ENCODE measurements at places on chromosomes 7 and 10.

- DNase-seq, result no peak
Measured at GRCh38 chr7:95322396-95322795, 1.9 kb downstream of the PON1 start.

- no peak for DNase-seq
Measured at GRCh38 chr7:585229-585711, 65.6 kb upstream of the PDGFA start.

DNA sequence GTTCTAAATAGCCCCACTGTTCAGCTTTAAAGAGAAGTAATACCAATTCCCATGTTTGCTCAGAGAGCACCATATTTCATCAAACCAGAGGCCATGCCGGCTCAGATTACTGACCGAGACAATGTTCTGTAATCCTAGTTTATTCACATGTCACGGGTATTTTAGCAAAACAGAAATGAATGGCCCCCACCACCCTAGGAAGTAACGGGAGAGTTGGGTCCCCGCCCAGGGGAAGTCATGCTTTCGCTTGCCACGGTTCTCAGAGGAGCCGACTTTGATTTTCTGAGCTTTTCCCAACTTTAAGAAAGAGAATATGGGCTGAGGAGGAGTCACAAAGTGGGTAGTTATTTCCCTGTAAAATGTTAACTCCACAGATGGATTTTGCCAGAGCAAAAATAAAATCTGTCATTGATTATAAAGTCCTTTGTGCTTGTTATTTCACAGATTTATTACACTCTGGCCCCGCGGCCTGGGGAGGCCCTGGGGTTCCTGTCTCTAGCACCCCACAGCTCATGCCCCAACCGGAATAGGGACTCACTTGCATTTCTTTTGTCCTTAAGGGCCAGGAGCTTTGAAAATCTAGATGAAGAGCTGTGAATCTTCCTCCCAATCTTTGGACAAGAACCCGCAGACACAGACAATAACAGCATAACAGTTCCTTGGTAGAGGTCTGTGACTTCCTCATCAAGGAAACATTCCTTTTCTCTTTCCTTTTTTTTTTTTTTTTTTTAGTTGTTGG lies 3.7 kb upstream of the GDF10 start:
- no peak for DNase-seq

DNA sequence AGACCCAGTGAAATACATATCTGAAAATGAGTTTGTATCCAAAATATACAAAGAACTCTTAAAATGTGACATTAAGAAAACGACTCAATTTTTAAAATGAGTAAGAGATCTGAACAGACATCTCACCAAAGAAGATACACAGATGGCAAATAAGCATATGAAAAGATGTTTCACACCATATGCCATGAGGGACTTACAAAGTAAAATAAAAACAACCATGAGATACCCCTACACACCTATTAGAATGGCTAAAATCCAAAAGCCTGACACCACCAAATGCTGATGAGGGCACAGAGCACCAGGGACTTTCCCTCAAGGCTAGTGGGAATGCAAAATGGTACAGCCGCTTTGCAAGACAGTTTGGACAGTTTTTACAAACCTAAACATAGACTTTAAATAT lies 27.9 kb downstream of the GFRA1 start:
- no peak for DNase-seq

GRCh38 chr7:96599288-96599936 lies 110.2 kb downstream of the SEM1 start:
- DNase-seq, result no peak

DNA sequence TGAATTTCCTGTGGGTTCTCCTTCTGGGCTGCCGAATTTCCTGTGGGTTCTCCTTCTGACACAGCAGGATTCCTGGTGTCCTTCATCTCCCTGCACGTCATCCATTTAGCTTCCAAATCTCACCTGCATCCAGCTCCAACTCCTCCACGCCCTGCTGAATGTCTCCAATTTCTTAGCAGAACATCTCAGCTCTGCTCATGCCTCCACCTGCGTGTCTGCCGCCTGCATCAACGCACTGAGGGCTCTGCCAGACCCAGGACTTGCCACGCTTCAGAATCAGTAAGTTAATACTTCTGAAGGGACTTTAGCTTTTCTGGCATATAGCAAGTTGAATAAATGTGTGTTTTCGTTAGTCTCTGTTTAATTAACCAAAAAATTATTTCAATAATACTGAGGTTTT lies 31.1 kb upstream of the VIPR2 start:
- DNase-seq, result no peak

DNA sequence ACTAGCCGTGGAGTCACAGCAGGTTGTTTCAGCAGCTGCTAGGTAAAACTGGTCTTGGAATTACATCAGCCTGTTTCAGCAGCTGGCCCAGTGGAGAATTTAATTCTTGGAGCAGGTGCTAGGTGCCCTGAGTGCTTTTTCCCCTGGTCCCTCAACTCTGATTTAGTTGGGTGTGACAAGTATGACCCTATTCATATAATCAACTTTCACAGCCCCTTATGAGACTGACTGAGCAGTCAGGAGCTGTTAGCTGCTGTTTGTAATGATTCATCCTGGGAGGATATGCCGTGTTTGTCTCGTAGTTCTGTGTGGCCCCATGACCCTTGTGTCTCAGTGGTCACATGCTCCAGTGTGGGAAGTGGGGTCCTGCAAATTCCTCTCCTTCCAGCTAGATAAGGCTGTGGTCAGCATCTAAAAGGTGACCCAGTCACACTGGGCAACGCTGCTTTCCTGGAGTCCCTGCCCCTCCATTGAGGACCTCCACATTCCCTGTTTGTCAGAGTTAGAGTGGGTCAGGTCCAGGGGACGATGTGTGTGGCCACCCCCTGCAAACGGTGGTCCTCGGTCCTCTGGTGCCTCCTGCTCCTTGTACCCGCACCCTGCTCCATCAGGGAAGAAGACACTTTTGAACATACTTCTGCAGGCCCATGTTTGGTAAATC lies 28.3 kb downstream of the TBATA start:
- no peak for DNase-seq

DNA sequence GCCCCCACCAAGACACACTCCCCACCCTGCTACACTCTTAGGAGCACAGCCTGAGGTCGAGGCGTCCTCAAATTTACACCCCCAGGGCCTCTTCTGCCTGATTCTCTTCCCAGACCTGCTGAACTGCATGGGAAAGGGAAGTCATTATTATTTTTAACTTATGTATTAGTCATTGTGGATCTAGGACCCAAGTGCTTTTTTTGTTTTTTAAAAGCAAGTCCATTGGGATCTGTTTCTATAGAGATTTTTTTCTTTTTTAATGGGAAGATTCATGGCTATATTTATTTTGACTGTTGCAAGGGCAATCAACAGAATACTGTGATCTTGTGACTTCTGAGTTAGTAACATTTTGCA lies 203.8 kb downstream of the ZMYND11 start:
- DNase-seq, result no peak

- no peak for DNase-seq
Measured at GRCh38 chr10:127915324-127915723, 8.4 kb downstream of the PTPRE start.

DNA sequence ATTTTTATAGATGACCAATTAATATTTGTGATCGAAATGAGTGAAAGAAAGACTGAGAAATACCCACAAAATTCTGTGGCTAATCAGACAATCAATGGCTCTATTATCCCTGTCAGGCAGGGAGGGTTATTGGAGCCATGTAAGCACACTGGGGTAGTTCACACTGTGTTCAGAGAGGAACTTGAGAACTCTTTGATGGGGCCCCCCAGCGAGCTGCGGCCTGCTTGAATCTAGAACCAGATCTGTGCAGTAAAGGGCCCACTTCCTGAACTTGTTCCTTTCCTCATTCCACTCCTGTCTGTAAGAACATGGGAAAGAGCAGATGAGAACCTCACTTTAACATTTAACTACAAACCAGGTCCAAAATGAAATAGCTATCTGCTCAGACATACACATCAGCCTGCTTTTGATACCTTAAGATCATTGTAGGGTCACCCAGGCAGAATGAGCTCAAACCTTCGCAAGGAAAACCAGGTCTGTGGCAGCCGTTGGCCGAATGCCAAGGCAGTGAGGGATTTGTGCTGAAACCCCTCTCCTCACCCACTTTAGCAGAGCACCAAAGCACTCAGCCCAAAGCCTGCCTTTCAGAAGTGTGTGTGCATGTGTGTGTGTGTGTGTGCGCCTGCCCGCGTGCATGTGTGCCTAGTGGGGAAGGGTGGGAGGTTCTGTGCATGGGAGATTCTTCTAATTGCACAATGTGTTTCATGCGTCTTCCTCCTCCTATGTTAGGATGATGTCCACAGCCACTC lies 365.6 kb upstream of the MGMT start:
- DNase-seq, result no peak

- DNase-seq, result no peak
Measured at GRCh38 chr10:78785066-78785465, 283.7 kb upstream of the ZMIZ1 start.

Data from left renal cortex interstitium (tissue), 4 donors.